ENCODE measurements at places on chromosomes 2 and 18.

DNA sequence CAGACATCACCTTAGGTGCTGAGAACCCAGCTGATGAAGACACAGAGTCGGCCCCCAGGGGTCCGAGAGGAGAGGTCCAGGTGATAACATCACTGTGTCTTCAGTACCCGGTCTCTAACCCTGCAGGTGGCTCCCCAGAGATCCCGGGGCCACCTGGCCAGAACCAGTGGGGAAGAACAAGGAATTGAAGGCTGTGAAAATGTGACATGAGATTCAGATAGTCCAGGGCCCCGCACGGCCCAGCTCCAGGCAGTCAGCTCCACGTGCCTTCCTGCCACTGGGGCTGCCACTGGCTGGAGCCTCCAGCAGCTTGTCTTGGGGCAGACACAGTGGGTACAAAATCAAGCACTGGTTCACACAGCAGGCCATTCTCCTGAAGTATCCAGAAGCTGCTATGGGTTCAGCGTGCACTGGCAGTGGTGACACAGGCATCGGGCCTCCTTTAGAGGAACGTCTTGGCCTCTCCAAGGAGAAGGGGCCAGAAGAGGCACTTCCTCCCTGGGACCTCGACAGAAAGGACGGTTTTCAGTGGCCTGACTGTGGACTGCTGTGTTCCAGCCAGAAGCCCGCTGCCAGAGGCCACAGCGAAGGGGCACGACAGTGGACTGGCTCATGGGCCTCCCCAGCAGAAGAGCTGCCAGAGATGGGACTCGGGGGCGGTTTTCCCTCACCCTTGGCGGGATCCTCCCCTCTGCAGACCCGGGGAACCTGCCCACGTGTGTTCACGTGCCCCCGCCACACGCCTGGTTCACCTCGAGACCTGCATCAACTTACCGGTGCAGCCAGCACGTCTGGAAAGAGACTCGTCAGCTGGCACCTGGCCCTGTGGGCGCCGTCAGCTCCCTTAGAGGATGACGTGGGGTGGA, 150.4 kb downstream of the HDAC4 start:
- no peak for DNase-seq

- DNase-seq, result no peak
Observed at GRCh38 chr2:212364112-212364985, 174.3 kb downstream of the ERBB4 start.

GRCh38 chr2:3784731-3785130, 81.4 kb downstream of the DCDC2C start:
- no peak for DNase-seq

DNA sequence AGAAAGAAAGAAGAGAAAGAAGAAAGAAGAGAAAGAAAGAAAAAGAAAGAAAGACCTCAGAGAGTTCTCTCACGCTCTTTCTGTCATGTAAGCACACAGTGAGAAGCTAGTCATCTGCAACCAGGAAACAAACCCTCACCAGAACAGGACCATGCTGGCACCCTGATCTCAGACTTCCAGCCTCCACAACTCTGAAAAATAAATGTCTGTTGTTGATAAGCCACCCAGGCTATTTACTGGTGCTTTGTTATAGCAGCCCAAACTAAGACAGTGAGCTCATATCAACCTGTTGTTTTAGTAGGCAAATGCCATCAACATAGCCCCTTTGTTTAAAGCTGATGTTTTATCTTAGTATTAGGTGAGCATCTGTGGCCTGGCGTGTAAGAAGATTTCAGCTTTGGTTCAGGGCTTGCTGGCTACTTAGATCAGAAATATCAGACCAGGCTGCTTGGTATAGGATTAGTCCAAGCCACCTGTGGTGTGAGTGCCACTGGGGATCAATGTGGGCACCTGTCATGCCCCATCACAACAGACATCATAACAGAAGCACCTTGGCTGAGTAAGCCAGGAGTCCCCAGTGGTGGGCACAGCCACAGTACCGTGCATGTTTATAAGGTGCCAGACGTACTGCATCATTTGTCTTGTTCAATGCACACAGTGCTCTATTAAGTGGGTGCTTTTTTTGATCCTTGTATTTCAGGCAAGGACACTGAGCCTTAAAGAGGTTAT, 94.4 kb downstream of the LBH start:
- no peak for DNase-seq

DNA sequence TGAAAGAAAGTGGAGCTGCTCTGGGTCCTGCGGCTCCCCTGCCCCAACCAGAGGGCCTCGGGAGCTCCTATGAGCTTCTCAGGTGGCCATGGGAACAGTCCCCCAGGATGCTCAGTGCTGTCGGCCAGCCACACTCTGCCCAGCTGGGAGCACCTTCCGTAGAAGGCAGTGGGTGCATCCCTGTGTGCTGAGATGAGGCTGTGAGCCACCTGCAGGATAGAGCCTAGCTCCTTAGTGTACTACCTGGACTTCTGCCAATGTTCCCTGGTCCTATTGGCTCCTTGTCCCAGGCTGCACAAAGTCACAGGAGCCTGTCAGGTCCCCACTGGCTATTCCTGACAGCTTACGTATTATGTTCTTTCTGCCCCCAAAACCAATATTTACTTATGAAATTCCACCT, 16.1 kb downstream of the PRELID3A start:
- DNase-seq, result no peak

GRCh38 chr2:109472974-109473373, 140.8 kb downstream of the SEPTIN10 start:
- no peak for DNase-seq

DNA sequence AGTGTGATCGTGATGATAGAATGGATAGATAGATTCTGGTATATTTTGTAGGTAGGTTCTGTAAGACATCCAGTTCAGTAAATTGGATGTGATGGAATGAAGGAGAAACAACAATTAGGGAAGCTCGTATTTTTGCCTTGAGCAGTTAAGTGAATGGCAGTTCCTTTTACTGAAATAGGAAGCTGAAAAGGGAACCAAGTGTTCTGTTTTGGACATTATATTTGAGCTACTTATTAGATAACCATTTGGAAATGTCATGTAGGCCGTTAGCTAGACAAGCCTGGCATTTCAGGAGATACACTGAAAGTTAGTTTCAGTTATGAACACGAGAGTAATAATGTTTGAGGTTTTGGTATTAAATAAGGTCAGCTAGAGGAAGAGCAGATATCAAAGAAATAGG, 41.5 kb downstream of the MARCHF7 start:
- no peak for DNase-seq
